Foreskin keratinocyte (primary cell): ENCODE measurements at places on chromosomes 6 and 20. TPM values are rescaled to one million over a fixed set of nuclear protein-coding genes. Genes with fewer than 3 reads are reported as not detected.

The CTCFL gene
- total RNA-seq = not detected in 2 replicates

The TCF21 gene
- total RNA-seq = not detected in 2 replicates

The PAK5 gene
- total RNA-seq = not detected in 2 replicates

The FAM209A gene
- total RNA-seq = 0.31 TPM in 1 of 2 replicates, not detected in the other

The TNF gene
- total RNA-seq = 4.7 and 10.5 TPM in 2 replicates

The SPATA25 gene
- 0.25 and 0.44 TPM in 2 replicates for total RNA-seq

The CALHM6 gene
- total RNA-seq = 3.0 and 3.2 TPM in 2 replicates

The FLRT3 gene
- total RNA-seq = 53.6 and 61.2 TPM in 2 replicates

The PDYN gene
- not detected in 2 replicates for total RNA-seq

The PACRG gene
- not detected in 2 replicates for total RNA-seq

The FGD2 gene
- 0.07 and 0.14 TPM in 2 replicates for total RNA-seq

The KHDC1 gene
- total RNA-seq = 1.9 and 2.3 TPM in 2 replicates

The PRSS16 gene
- 3.8 and 5.1 TPM in 2 replicates for total RNA-seq
